Stimulated activated CD4-positive, alpha-beta T cell treated with anti-CD3 and anti-CD28 coated beads, TNF-alpha, amount 100 ng/mL, for 4 hours (primary cell): ENCODE measurements at places on chromosomes 4 and X.

DNA sequence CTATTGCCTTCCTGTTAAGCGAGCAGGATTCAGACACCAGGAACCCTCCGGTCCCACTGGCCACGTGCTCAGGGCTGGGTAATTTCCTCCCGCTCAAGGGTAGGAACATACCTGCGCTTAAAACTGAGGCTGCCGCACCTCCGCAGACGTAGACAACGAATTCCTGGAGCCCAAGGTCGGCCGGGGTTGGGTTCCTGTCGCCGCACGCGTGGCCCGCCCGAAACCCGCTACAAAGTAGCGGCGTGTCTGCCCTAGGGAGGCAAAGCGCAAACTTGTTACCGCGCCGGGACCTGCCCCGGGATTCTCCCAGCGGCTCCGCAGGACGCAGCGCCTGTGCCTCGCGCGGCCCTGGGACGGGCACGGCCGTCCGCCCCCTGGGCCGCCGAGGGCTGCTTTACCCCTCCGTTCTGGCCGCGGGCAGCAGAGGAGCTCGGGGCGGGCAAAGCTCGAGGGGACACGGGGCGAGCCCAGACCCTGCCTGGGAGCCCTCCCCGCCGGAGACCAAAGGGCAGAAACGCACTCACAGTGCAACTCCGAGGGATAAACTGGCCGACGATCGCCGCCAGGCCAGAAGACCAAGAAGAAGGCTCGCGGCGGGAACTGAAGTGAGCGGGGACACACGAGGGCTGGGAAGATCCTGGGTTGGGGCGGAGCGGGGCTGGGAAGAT lies at the start of gene ERVMER34-1:
ERVMER34-1 (minus strand) TSS at position 607 of the 668 bp plus-strand sequence. CDS start 5,905 bp downstream, outside the sequence.
- no peak for DNase-seq

GRCh38 chr4:2303686-2304320 lies 41.9 kb upstream of the MXD4 start:
- DNase-seq, result no peak

- no peak for DNase-seq
Observed at GRCh38 chr4:24443200-24443599, 141.2 kb downstream of the DHX15 start.

GRCh38 chr4:10671366-10671765 lies 13.2 kb downstream of the CLNK start:
- no peak for DNase-seq

DNA sequence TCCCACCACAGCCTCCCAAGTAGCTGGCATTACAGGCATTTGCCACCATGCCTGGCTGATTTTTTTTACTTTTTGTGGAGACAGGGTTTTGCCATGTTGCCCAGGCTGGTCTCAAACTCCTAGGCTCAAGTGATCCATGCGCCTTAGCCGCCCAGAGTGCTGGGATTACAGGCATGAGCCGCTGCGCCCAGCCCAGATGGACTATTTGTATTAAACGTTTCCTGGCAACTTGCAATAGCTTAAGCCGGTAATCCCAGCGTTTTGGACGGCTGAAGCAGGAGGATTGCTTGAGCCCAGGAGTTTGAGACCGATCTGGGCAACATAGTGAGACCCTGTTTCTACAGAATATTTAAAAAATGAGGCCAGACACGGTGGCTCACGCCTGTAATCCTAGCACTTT lies 18.4 kb downstream of the UBE2K start:
- no peak for DNase-seq

DNA sequence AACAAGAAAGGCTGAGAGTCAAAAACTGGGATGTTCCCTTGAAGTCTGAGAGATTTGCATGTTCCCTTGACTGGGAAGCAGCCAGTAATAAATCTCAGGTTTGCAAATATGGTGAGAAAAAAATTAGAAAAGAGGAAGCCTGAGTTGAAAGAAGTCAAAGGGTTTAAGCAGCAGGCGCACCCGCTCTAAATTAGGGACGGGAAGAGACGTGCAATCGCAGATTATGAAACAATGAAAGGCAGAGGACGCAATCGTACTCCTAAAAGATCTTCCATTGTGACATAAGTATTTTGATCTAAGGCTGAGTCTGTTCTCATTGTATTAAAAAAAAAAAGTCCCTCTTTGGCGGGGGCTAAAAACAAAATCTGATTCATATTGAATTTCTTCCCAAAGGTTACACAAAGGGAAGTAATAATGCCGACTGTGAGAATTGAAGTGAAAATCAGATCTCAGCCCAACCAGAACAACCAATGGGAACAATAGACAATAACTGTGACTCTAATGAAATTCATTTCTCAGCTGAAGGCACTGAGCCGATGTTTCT lies 28.2 kb downstream of the SAT1 start:
- no peak for DNase-seq

DNA sequence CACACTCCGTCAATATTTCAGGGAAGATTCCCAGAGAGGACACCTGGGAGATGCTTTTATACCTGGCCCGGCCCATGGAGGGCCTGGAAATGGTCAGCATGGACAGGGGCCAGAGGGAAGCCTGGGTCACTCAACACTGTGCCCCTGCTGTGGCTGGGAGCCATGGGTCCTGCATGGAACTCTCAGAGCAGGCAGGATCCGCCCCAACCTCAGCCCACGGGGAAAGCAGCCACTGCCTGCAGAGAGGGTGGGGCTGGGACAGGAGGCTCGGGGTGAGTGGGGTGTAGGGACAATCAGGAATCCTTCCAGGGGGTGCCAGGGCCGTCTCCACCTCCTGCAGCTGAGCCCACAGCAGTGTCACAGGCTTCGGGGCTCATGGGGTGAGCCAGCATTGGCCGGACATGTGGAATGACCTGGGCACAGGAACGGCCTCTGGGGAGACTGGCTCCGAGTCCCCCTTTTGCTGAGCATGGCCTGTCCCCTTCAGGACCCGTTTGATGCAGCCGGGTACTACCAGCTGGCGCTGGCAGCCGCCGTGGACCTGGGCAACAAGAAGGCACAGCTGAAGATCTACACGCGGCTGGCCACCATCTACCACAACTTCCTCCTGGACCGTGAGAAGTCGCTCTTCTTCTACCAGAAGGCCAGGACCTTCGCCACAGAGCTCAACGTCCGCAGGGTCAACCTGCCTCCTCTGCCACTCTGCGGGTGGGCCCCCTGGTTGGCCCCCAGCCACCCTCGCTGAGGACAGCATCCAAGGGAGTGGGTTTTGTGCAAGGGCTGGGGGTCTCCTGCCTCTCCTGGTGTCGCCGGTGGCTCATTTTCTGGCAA lies 29.1 kb upstream of the HTRA3 start:
- no peak for DNase-seq

DNA sequence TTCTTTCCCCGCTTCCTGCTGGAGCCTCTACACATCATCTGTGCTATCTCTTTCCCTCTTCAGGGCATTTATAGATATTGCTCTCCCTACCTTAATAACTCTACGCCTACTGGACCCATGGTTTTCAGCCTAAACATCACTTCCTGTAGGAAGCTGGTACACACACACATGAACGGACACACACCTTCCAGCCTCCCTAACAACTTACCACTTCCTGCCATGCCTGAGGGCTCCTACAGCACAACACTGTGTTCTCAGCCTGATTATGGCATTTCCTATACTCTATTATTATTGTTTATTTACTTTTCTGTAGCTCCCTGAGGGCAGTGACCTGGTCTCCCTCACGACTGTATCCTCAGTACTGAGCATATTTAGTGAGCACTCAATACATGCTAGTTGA lies 163.6 kb upstream of the MAP3K15 start:
- no peak for DNase-seq

DNA sequence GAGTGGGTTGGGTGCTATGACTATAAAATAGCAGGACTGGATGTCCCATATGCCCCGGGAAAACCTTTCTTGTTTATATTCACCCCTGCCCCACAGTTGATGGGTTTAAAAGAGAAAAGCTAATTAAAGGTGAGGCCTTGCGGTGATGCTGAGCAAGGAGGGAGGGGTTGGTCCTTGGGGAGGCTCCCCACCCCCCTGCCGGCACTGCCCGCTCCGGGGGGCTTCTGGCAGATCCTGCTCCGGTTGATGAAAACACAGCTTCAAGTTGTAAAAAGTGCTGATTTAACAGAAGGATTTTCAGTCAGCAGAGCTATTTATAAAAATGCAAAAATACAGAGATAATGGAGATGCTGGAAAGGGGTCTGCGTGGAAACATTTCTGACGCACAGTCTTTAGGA lies 68.6 kb downstream of the MTMR1 start:
- DNase-seq, result no peak

- DNase-seq, result no peak
Observed at GRCh38 chr4:69617083-69617694, 22.3 kb downstream of the UGT2A2 start.

GRCh38 chr4:25095837-25096236 lies 64.4 kb downstream of the SEPSECS start:
- DNase-seq, result no peak

- no peak for DNase-seq
Observed at GRCh38 chr4:151667048-151667447, 93.8 kb downstream of the GATB start.

- no peak for DNase-seq
Observed at GRCh38 chrX:108209006-108209554, 117.5 kb downstream of the ATG4A start.

DNA sequence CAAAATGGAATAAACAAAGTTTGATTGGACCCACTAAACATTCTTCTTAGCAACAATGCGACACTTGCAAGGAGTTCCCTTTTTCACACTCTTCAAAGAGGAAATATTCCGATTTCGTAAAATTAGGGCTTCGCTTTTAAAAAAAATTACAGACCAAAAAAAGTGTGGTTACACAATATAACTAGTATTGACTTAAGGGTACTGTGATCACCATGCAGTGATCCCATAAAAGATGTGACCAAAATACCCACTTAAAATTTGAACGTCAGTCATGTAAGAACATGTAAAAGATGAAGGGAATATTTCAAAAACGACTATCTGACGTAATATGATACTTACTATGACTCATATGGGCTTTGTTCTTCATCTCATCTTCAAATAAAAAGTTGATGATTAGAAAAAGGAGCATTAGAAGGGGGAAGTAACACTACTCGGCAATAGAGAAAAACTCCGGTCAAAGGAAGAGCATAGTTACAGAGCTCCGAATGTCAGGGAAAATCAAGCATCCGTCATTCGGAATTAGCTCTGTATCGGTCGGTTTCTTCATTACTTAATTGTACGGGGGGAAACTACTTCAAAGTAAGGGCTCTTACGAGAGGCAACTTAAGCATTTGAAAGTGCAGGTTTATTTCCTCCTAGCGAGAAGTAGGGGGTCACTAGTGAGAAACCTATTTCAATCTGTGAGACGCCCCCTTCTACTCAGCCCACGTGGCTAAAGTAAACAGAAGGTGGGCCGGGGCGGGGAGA lies 1.3 kb upstream of the TET2 start:
- no peak for DNase-seq

- no peak for DNase-seq
Observed at GRCh38 chr4:154366956-154367355, 124.6 kb downstream of the DCHS2 start.

DNA sequence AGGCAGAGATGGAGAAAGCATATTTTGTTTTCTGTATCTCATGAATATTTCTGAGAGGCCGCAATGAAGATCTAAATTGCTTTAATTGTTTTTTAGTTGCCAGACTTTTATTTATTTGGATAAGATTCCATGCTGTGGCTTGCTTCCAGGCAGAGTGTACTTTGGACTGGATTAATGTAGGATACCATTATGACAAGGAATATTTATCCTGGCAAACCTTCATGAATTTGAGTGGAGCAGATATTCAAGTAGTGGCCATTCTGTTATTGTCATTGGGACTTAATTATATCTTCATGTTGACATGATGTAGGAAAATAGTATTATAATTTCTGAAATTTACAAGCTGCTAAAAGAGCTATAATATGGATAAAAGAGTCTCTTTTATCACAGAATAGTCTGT lies 182.9 kb downstream of the C4orf33 start:
- no peak for DNase-seq

DNA sequence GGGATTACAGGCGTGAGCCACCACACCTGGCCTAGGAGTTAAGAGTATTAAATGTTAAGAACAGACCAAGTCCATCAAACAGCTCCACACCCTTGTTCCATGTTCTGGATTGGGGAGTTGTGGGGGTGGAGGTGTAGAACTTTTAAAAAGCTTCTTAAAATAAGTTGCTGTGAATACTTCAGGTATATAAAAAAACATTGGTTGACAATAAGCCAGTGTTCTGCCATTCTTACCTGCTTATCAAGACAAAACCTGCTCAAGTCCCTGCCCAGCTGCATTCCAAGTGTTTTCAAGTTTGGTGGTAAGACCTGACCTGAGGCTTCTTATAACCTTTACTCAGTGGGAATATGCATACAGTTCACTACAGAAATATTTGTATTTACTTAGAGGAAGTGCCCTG lies 6.4 kb downstream of the RBM3 start:
- DNase-seq, result no peak

- no peak for DNase-seq
Observed at GRCh38 chr4:144350706-144351105, 210.2 kb upstream of the GYPA start.
